ENCODE measurements at places on chromosomes 2 and 18.

DNA sequence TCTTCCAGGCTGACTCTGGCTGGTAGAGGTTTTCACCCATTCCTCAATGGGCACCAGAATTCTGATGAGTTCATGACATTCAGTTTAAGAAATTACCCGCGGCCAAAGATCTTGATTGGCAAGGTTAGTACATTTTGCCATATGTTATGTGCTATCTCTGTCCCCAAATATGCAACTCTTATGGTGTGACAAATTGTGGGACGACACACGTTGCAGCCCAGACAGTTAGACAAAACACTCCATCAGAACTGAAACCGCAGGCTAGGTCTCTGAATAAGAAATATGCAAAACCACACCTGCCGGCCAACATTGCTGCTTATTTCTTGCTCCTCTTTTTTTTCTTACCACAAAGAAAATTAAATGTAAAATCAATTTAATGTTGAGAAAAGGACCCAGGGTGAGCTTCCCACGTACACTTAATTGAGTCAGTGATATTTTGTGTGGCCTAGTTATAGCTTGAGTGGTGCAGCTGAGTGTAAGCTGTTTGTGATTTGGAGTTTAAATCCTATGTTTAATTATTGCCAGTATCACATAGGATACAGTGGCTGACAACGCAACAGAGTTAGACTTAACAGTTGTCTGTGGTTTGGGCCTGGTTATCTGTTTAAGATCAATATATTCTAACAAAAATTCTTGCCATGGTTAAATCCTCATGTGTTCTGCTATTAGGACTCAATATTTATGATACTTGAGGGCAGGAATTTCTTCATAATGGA lies 35.7 kb upstream of the LTBP1 start:
- DNase-seq, result no peak

DNA sequence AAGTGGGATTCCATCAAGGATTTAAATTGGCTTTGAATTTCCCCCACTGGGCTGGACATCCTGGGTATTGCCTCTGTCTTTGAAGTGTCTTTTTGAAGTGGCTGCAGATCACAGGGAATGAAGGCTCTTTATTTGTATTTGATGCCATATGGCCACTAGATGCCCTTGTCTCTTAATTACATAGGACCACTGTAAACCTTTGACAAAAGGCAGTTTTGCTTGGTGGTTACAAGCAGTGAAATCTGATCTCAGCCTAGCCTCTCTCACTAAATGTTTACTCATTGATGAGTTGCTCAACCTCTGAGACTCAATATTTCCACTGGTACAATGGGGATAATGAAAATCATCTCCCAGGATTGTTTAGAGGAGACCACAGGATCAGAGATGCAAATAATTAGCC lies 102.2 kb downstream of the INSIG2 start:
- no peak for DNase-seq

- no peak for DNase-seq
Measured at GRCh38 chr2:189848276-189848675, 64.0 kb downstream of the PMS1 start.

DNA sequence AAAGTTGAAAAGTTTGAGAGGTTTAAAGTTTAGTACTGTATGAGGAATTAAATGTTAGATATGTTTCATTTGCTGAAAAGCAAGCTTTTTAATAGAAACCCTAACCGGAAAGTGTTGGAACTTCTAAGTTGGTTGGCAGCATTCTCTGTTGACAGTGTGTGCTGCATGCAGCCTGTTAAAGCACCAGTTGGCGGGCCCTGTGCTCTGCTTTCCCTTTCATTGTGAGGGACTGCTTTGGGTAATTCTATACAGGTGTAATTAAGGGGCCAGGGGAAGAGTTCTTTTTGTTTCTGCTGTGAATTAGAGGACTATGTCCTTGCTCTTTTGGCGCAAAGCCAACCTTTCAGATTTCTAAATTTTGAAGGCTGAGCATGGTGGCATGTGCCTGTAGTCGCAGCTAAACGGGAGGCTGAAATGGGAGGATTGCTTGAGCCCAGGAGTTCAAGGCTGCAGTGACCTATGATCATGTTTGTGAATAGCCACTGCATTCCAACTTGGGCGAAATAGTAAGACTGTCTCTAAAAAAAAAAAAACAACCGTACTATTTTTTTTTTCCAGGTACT lies 20.1 kb downstream of the PLEKHB2 start:
- no peak for DNase-seq

- DNase-seq, result no peak
Measured at GRCh38 chr2:107607054-107607453, 219.6 kb upstream of the RGPD4 start.

DNA sequence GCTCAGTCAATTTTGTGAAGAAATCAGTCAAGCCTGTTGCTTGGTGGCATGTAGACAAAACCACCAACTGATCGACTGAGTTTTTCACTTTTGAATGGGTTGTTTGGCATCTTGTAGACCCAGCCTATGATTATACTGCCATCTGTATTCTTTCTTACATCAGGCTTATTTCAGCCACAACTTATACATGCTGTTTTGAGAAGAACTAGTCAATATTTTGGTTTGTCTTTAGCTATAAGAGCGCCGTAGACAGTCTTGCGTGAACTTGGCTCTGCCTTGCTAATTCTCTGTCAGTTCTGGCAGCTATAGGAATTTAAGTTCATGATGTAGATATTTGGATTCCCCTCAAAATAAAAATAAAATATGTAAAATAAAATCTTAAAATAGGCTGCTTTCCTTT lies 742.0 kb upstream of the FANCL start:
- no peak for DNase-seq

DNA sequence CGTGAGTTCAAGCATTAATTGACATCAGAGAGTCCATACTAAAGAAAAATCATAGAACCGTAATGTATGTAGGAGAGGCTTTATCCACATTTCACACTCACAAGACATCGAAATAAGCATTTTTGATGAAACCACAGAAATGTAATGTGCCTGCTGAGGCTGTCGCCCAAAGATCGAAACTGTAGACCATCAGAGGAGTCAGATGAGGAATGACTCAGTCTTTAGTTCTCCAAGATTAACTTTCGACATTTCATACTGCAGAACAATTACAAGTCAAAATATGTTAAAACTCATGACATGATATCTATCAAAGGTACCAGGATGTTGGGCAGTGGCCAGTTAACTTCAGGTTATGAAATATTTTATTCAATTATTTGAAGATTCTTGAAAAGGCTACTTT lies 79.6 kb downstream of the RAB31 start:
- DNase-seq, result no peak

DNA sequence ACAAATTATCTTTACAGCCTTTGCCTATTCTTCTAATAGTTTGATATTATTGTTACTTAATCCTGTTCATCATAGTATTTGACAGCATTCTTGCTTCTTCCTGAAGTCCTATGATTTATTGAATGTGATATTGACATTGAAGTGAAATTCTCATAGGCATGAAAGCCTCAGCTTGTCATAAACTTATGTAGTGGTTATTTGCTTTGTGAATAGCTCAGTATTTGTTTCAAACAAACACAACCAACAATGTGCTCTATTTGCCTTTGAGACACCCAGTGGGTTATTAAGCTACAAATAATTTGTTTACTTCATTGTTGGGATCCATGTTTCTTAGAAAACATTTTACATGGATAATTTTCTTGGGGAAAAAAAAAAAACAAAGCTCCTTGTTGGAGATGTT lies 57.2 kb downstream of the TTC39C start:
- DNase-seq, result no peak

DNA sequence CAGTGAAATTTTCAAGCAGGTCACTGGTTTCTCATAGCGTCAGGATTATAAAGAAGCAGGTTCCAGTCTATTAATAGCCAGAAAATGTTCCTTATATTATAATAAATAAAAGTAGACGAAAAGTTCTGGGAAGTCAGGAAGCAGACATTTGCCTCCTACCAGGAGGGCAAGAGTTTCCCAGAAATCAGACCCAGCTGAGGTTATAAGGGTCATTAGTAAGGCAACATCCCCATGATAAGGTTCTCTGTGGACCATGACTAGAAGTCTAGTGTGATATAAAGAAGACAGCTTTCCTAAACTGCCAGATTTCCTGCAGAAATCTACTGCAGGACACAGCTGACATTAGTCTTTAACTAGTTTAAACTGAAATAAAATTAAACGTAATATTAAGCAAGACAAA lies 210.1 kb upstream of the STK17B start:
- DNase-seq, result no peak
